ENCODE measurements at places on chromosomes 3 and 15.
A peak's percentile ranks its signal among the peaks of the same experiment; 100 is the strongest.

DNA sequence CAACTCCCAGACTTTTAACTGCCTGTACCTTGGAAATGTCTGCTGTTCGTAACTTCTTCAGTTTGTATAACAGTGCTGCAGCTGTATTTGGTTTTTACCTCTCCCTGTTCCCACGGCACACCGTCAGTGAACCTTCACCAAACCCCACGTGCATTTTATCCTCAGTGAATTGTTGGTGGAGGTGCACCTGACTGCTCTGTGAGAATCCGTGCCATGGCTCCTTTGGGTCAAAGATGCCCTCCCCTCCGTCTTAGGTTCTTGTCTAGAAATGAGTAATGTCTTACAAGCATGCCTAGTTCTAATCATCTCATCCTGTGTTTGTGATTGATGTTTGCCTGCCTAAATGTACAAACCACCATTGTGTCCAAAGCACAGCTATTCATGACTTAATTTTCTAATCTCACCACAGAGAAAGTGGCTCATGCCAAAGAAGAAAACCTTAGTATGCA is 28.2 kb downstream of the TPM1 start:
- no peak for DNase-seq

DNA sequence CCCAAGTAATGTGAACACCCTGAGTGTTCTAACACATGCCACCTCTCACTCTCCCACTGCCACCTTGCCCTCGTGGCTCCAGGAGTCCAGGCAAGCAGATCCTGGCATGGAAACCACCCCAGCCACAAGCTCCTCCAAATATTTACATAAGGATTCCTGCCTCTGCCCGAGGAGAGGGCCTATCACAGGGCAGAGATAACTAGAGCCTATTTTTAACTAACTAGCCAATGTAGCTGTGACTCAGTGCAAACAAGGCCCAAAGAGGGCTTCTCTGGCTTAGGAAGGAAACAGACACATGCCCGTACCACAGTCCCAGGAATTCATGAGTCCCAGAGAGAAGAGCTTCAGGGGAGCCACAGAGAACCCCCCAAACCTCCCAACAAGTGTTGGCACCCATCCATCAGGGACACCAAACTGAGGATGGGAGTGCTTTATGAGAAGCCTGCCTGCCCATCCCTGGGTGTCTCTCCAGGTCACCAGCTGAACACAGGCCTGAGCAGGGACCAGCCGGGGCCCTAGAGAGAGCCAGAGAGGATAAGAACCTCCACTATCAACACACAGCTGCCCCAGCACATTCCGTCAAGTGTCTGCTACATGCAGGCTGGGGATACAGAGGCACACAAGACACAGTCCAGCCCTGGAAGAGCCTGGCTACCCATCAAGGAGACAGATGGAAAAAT is 9.2 kb downstream of the FYCO1 start:
- DNase-seq: no peak

DNA sequence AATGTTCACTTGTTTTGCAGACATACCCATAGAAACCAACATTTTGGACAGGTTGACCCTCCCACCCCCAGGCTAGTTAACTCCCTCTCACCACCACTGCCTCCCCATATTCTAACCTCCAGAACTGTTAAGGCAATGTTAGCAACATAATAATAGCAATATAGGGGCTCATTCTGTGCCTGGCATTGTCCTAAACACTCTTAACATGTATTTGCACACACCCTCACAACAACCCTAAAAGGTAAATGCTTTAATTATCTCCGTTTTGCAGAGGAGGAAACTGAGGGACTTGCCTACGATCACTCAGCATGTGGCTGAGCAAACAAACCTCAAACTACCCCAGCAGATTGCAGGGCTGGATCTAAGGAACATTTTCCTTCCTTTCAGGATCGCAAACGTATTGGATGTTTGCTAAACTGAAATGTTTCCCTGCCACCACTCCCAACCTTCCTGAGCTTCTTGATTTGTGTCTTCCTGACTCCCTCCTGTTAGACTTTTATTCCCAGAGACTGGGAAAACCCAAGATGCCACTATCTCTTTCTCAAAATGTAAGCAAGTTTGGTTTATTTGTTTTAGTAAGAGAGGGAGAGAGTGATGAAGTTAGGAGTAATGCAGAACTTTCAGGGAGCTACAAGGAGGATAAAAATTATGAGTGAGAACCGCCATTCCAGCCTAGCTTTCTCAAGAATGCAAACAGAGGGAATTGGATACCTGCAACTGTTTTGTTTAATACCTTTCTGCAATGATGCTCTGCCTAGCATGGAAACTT is 1.3 kb downstream of the SCG5 start:
- no peak for DNase-seq

DNA sequence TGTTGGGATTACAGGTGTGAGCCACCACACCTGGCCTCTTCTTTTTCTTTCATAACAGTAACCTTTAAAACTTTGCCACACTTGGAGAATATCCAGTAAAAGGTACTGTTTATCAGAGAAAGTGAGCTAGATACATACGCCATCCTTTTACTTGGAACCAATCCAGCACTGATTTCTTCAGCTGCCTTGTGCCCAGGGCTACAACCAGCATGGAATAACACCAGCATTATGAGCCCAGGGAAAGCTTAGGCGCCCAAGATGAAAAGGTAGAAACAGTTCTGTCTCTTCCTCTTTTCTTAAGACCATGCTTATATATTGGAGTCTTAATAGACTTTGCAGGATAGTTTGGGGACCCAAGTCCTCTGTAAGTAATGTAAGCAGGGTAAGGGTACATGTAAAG is 8.4 kb downstream of the SKIC8 start:
- DNase-seq: no peak

GRCh38 chr15:62287066-62287857 is 122.2 kb upstream of the C2CD4B start:
- DNase-seq: no peak

DNA sequence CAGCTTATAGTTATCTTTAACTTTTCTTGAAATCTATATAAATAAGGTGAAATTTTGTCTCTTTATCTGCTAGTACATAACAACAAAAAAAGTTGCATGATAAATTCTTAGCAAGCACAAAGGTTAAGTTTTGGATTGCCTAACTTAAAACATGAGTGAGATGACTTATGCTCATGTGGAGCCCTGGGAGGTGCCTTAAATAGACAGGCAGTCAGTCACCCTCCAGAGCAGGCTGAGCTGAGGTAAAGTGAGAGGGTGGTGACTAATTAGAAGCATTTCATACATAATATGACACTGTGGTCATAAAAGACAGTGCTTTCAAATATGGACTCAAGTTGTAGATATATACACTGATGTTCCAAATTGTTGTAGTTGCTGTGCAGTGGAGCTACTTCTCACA is 14.6 kb upstream of the MME start:
- no peak for DNase-seq

DNA sequence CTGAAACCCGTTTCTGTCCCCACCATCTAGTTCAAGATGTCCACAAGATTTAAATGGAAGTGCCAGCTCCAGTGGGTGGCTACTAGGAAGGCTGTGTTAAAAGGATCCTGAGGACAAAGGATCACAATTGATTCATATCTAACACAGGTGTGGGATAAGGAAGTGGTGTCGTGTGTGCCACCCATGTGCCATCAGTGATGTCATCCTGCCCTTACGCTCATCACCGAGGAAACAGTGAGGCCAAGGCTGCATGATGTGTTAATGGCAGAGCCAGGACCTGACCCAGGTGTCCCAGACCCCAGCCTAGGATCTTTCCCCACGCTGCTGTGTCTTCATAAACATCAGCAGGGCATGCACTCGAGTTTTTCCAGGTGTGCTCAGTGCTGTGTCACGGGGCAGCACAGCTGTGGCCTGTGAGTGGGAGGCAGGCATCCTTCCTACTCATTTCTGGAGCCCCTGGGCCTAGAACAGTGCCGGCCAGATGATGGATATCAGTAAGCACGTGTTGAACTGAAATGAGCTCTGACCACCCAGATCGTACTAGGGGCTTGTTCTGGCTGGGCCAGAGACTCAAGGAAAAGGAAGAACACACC is 10.6 kb upstream of the TGM5 start:
- no peak for DNase-seq

- peak; percentile 45 for DNase-seq
These were observed 6.3 kb upstream of the CDC25A start for GRCh38 chr3:48194446-48195071.

DNA sequence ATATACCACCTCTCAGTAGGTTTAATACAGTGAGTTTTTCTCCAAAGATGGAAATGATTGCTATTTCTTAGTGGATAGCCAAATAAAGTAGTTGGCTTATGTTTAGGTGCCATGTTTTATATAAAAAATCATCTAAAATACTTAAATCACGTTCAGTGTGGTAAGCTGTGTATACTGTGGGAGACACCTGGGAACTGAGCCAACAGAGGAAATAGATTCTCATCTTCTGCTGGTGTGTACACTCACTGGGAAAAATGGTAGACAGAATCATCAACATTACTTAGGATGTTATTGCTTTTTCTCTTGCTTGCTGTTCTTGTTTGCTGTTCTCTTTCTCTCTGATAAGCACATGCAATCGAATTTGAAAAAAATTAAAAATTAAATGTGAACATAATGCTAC is 112.6 kb upstream of the MB21D2 start:
- no peak for DNase-seq

DNA sequence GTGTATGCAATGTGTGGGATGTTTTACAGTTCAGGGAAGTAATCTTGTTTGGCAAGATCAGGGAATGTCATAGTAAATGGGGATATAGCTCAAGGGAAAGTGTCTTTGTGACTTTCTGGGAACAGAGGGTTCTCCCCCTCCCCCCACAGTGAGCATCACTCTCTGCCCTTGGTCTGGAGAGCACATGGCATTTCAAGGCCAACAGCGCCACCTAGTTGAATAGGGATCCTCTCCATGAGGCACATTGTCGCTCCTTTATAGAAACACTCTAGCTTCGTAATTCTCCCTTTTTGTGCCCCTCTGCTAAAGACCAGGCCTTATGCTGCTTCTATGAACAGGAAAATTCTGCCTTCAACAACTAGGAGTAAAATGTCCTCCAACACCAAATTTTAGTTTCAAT is 37.1 kb upstream of the ARNT2 start:
- DNase-seq: no peak

GRCh38 chr15:92656089-92656488 is 514 bp upstream of the FAM174B start:
- DNase-seq: no peak

DNA sequence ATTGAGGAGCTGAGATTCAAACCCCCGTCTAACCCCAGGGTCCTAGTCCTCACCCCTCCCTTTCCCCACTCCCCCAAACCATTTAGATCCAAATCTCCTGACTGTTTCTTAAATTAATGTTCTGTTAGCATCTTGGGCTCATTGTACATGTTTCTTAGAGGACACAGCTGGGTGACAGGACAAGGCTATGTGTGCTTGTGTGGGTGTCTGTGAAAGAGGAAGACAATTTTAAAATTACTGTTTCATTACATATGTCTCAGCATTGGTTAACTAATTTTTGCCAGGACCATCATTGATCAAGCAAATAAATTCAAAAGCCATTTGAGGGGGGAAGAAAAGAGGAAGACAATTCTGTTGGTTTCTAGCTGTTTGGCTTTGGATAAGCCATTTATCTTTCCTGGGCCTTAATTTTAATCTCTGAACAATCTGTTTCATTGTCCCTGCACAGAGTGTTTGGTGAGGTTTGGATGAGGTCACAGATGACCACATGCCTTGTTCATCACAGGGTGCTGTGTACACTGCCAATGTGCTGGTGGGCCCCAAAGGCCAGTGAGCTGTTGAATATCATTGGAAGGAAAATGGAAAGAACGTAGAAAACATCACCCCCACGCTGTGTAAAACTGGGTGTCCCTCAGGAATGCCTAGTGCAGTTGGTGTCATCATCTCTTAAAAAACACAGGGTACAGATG is 51.9 kb downstream of the RPLP1 start:
- DNase-seq: no peak

DNA sequence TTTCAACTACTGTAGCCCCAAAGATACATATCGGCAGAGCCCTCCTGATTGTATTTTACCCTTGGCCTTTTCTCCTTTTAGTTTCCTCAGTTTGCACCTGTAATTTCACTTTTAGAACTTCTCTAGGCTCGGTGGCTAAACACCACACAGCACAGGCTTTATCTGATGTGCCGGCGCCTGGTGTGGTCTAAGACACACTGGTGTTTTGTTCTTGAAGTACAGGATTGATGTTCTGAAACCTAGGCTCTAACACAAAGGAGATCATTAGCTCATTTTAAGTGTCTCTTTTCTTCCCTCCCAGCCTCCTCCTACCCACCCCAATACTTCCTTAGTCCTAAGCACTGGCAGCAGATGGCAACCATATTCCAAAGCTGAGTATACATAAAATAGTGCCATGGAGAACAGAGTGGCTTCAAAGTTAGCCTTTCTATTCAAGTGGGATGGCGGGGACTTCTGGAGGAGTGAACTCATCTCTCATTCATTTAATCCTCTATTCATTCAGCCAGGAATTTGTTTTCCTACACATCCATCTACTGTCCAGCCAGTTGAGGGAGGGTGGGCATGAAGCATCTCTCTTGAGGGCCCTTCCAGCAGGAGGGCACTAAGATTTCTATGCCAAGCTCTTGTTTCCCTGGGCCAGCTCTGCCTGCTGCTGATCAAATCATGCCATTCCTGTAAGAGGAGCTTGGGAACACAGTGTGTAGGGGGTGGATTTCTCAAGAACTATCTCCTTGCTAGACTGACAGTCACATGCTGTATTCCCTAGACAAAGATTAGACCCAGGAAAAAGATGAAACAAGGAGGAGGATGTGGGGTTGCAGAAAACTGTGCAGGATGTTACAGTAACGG is 71.2 kb downstream of the TIGIT start:
- DNase-seq: no peak

GRCh38 chr15:76140074-76140464 is 80.3 kb downstream of the TMEM266 start:
- DNase-seq: no peak

DNA sequence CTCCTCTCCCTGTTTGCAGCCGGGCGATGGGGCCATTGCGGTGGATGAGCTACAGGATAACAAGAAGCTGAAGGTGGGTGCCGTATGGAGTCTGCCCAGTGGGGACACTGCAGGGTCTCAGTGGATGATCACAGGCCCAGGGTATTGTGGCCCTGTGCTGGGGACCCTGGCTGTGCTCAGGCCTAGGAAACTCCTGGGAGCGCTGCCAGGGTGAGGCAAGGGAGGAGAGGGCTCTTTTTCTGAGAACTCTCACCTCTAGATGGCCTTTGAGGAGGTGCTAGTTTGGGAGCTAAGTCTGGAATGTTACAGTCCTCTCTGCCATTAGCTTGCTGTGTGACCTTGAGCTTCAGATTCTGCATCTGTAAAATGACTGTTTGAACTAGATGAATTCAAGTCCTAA is 16.4 kb downstream of the SLC24A1 start:
- no peak for DNase-seq

- DNase-seq: peak; percentile 8
These were observed 378.2 kb upstream of the AZI2 start for GRCh38 chr3:28726840-28727239.

DNA sequence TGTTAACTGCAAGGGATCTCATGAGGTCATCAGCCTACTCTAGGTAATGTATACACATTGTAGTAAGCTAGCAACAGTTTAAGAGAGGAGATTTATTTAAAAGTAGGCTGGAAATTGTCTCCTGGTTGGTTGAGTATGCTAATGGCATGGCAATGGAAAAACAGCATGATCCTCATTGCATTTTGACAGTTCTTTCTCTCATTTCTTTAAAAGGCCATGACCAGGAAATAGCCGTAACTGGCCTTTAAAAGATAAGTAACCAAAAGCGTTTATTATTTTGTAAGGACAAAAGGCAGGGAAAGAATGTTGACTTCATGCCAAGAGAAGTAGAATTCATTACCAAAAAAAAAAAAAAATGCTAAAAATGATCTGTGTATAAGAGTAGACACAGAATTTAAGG is 310.3 kb downstream of the FGF12 start:
- DNase-seq: no peak
